EL (cell line): ENCODE measurements at places on chromosomes 5 and 9.

DNA sequence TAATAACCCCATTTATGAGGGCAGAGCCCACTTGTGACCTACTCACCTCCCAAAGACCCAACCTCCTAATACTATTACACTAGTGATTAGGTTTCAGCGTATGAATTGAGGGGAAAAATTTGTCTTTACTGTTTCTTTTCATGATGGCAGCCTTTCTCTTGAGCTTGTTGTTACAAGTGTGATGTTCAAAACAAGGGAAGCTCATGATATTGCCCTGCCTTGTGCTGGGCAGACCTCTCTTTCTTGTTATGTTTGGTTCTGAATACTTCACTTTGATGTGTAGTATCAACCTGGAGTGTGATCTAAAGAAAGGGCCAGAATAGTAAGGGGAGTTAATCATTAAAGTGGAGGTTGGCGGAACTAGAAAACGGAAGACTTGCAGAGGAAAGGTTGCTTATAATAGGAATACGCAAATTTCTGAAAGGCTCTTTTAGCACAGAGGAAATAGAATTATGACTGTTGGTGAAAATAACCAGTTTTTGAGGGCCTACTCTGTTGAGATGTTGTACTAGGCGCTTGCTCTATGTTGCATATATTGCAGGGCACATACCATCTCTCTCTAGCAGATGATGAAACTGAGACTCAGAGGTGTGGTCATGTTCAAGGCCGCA lies 68.2 kb downstream of the MELK start:
- DNase-seq = no peak

DNA sequence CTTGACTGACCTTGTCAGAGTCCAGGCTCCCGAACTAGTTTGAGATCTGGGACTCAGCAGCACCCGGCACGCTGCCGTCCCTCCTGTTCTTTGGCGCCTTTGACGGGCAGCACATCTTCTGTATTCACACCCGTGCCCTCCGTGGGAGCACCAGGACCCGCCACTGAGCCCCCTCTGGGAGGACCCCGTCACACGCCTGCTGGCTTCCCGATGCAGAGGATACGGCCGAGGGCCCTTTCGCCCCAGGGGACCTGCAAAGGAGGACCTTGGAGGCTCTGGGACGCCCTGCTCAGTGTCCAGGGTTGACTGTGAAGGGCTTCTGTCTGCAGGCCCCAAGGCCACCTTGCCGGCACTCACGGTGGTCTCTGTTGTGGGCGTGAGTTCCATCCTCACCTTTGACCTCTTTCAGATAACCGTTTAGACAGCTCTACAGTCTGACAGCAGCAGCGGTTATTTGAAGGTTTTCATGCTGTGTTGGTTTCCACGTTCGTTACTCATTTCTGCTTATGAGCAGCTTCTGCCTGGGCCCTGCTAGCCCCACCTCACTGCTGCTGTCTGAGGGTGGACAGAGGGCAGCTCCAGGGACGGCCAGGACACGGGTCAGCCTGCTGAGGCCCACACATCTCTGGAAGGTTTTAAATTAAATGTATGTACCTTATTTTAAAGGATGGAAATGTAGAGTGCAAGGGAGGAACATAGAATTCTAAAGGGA lies 12.6 kb upstream of the EXOC3 start:
- no peak for DNase-seq

- DNase-seq = peak; percentile 11
Measured at GRCh38 chr5:84603568-84604185, 219.0 kb upstream of the EDIL3 start.

GRCh38 chr9:113695901-113696300 lies 180.2 kb upstream of the ZNF618 start:
- peak; percentile 45 for DNase-seq

DNA sequence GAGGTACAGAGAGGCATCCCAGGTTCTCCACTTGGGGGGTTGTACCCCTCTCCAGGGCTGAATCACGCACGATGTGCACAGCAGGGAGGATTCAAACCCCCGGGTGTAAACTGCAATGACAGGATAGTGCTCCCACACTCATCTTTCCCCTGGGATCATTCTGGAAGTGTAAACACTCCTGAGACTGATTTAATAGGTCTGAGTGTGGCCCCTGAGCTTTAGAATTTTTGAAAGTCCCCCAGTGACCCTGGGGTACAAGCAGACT lies 16.5 kb downstream of the BICD2 start:
- no peak for DNase-seq

- no peak for DNase-seq
Measured at GRCh38 chr5:129988453-129988852, 84.2 kb downstream of the CHSY3 start.

DNA sequence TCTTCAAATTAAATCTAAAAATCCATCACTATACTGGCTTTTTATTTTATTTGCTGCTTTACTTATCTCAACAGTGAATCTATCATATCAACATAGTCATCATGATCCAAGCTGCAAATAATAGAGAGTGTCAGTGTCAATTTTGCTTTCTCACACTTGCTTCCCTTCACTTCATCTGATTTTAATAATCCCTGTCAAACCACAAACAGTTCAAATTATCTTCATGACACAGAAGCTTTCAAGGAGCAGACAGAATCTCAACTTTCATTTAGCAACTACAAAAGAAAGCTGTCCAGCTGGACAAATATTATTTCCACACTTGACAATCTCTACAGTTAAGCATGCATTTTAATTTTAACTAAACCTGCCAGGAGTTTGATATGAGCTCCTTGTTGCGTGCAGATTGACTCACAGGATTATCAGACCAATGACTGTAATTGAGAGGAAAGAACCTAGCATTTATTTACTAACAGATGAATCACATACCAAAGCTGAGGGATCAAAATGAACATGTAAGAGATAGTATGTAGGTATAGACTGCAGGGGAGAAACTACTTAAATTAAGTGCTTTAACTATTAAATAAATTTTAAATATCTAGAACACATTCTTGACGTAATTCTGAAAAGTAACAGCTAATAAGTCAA lies 56.0 kb downstream of the KIAA0825 start:
- no peak for DNase-seq

DNA sequence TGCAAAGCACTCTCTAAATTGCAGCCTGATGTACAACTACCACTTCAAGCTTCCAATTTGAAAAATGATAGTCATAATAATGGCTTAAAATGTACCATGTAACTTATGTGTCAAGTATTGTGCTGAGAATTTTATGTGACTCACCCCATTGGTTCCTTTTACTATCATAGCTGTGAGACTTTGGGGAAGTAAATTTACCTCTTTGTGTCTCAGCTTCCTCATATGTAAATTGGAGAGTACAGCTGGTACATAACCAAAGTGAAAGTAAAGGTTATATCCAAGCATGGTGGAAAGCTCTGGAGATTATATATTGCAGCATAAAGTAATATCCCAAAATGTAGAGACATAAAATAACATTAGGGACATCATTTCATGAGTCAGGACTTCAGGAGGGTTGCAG lies 2200.4 kb upstream of the C9orf72 start:
- DNase-seq = no peak

DNA sequence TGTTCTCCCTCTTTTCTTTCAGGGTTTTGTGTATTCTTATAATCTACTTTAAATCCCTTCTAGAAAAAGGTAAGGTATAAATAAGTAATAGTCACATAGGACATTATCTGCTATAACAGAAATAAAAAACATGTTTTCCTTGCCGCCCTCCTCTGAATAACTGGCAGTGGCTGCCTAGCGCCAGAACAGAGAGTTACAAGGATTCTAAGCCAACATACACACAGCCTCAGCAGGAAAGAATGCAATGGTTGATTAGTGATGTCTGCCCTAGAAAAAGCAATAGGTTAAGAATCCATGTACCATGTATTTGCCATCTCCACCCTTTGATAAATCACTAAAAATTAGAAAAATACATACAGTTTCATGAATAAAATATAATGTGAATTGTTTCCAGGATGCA lies 4.9 kb downstream of the MED27 start:
- DNase-seq = peak; percentile 43

GRCh38 chr5:71528206-71528605 lies 58.9 kb upstream of the MCCC2 start:
- no peak for DNase-seq

GRCh38 chr9:73160868-73161267 lies 9.2 kb downstream of the ANXA1 start:
- DNase-seq = no peak

DNA sequence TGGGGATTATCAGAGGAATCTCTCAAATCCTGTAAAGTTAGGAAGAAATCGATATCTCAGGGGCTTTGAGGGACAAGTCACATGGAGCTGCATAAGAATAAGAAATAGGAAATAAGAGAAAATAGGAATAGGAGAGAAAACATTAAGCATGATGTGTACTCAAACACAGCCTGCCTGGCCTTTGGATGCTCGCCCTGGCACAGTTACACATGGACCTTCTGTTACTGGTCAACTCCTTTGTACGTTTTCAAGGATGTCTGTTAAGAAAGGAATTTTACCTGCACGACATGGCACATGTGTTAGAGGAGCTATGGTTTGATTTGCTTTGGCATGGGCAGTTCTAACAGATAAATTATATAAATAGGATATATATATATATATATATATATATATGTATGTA lies 321.2 kb downstream of the CDH12 start:
- no peak for DNase-seq

GRCh38 chr9:18910916-18911315 lies 122.1 kb downstream of the SAXO1 start:
- no peak for DNase-seq

- no peak for DNase-seq
Measured at GRCh38 chr9:18821788-18822187, 211.2 kb downstream of the SAXO1 start.

GRCh38 chr5:159855476-159856191 lies 60.6 kb upstream of the ADRA1B start:
- no peak for DNase-seq

- no peak for DNase-seq
Measured at GRCh38 chr5:56983593-56984361, 31.9 kb upstream of the MIER3 start.

DNA sequence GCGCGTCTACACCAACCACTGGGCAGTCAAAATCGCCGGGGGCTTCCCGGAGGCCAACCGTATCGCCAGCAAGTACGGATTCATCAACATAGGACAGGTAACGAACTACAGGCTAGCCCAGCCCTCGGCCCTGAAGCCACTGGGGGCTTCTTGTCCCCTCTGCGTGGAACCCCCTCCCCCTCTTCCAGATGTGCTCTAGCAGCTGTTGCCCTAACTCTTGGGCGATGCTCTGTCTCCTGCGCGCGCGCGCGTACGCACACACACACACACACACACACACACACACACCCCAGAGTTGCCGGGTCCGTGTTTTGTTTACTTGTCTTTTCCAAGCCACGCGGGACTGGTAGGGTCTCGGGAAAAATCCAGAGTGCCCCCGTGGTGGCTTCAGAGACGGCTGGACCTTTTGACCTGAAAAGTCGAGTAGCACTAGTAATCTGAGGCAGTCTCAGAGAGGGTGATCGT lies 836 bp downstream of the PCSK5 start:
- no peak for DNase-seq

DNA sequence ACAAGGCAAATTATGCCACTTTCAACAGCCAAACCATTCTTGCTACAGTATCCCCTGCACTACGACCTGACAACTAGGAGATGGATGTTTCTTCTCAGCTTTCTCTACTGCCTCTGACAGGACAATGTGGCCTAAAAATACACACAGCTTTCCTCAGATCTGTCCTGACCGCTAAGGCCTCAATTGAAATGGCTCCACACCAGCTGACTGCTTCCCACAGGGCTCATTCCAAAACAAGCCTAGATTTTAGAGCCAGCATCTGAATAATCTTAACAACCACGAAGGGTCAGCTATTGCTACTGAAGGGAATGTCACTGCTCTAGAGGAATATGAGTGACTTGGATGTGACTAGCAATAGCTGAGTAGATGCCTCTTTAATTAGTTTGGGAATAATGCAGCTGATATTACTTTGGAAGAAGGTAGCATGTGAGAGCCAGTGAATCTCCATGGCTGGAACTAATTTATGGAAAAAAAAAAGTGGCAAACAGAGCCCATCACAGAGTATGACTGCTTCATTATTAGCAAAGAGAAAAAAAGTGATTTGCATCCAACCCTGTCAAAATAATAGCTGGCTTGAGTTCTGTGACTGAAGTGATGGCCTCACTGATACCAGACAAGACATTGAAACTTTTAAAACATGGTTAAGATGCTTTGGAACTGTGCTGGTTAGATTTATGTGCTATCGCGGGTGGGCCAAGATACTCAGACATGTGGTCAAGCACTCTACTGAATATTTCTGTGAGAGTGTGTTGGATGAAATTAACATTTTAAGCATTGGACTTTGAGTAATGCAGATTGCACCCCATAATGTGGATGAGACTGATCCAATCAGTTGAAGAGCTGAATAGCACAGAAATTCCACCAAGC lies 450.2 kb downstream of the NR2F1-AS1 start:
- DNase-seq = no peak

DNA sequence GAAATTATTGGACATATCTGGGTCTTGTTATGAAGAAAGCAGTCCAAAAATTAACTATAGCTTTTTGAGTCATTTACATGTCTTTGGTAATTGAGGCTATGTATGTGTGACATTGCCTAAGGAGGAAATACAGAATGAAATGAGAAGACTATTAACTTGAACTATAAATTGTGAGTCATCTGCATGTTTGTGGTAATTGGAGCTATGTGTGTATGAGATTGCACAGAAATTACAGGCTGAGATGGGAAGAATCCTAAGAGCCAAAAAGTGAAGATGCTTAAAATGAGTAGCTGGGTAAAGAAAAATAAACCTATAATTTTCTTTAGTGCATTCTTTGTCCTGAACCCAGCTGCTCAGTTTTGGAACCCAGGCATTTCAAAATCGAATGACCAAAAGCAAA lies 747.6 kb upstream of the EDIL3 start:
- peak; percentile 0 for DNase-seq

- peak; percentile 61 for DNase-seq
Measured at GRCh38 chr5:135462304-135462703, 10.2 kb upstream of the TIFAB start.

DNA sequence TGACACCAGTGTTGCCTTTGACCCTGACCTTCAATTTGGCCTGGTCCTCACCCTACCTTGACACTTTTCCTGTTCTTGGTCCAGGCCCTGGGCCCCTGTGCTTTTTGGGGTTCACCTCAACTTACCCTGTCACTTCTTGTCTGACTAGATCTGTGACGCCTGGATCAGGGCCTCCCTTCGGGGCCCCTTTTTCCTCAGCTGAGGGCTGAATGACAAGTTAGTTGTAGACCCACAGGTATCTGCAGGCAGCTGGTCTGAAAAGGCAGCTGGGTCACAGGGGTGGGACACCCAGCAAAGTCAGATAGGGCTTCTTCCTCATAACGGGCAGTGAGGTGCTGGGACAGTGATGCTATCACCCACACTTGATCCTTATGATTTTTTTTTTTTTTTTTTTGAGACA lies 10.0 kb upstream of the MYORG start:
- DNase-seq = no peak
